Bronchial smooth muscle cell (primary cell): ENCODE measurements at places on chromosomes 12 and 14. TPM values are rescaled to one million over a fixed set of nuclear protein-coding genes. Genes with fewer than 3 reads are reported as not detected.

Gene PRPF40B
- 13.6 and 17.3 TPM in 2 replicates for total RNA-seq

Gene TMPRSS12
- total RNA-seq: not detected in 2 replicates

Gene SYT1
- total RNA-seq: 0.60 and 10.1 TPM in 2 replicates

Gene TEX52
- not detected in 2 replicates for total RNA-seq

Gene PTPN6
- total RNA-seq: 0.09 and 0.79 TPM in 2 replicates

Gene PRR4
- 0.32 and 0.60 TPM in 2 replicates for total RNA-seq

Gene CELA1
- total RNA-seq: not detected in 2 replicates

Gene KERA
- total RNA-seq: not detected in 2 replicates

Gene A2ML1
- under 0.01 and 0.17 TPM in 2 replicates for total RNA-seq

Gene CDKL1
- 6.6 and 13.9 TPM in 2 replicates for total RNA-seq

Gene EIF5
- total RNA-seq: 152 and 330 TPM in 2 replicates

Gene ADAM21
- 0.32 and 0.77 TPM in 2 replicates for total RNA-seq

Gene PLA2G1B
- total RNA-seq: 0.17 TPM in 1 of 2 replicates, not detected in the other

Gene ESRRB
- total RNA-seq: under 0.01 TPM in 1 of 2 replicates, not detected in the other

Gene ABCB9
- 11.3 and 12.9 TPM in 2 replicates for total RNA-seq

Gene TMTC1
- total RNA-seq: 15.2 and 28.7 TPM in 2 replicates

Gene KIF26A
- under 0.01 TPM in 1 of 2 replicates, not detected in the other for total RNA-seq

Gene DENR
- total RNA-seq: 20.2 and 36.1 TPM in 2 replicates

Gene RD3L
- not detected in 2 replicates for total RNA-seq

Gene IGF1
- total RNA-seq: 0.63 and 2.7 TPM in 2 replicates

Gene PLEKHD1
- total RNA-seq: under 0.01 TPM in 2 replicates

Gene JDP2
- 29.8 and 52.7 TPM in 2 replicates for total RNA-seq

Gene CFAP251
- 1.4 and 3.3 TPM in 2 replicates for total RNA-seq

Gene LHX5
- total RNA-seq: not detected in 2 replicates

Gene MEG3
- 139 and 226 TPM in 2 replicates for total RNA-seq

Gene ZNF891
- total RNA-seq: 0.79 and 0.94 TPM in 2 replicates

Gene TAS2R7
- not detected in 2 replicates for total RNA-seq

Gene SERPINA12
- not detected in 2 replicates for total RNA-seq

Gene PLBD1
- 0.95 and 1.5 TPM in 2 replicates for total RNA-seq

Gene SOX5
- 6.2 and 7.7 TPM in 2 replicates for total RNA-seq

Gene SLC7A8
- total RNA-seq: 15.8 and 25.9 TPM in 2 replicates

Gene B4GALNT1
- total RNA-seq: 0.77 and 0.79 TPM in 2 replicates

Gene FAM186B
- total RNA-seq: 0.43 and 0.63 TPM in 2 replicates

Gene GPD1
- under 0.01 TPM in 1 of 2 replicates, not detected in the other for total RNA-seq

Gene JPH4
- under 0.01 TPM in 1 of 2 replicates, not detected in the other for total RNA-seq

Gene IKBIP
- total RNA-seq: 18.8 and 48.5 TPM in 2 replicates

Gene CD163
- not detected in 2 replicates for total RNA-seq
